ENCODE measurements at places on chromosomes 2 and 18. TPM values are rescaled to one million over a fixed set of nuclear protein-coding genes. Genes with fewer than 3 reads are reported as not detected.

The UGT1A9 gene
- polyA plus RNA-seq = not detected

The DHRS9 gene
- polyA plus RNA-seq = not detected

The GPAT2 gene
- polyA plus RNA-seq = not detected

The TEX44 gene
- polyA plus RNA-seq = not detected

The SERPINB4 gene
- polyA plus RNA-seq = not detected

The IL1A gene
- polyA plus RNA-seq = not detected

The NEU2 gene
- polyA plus RNA-seq = not detected

The TRIM43 gene
- not detected for polyA plus RNA-seq

The RNF181 gene
- 243 TPM for polyA plus RNA-seq

The GATA6 gene
- not detected for polyA plus RNA-seq

The INPP5D gene
- polyA plus RNA-seq = 0.34 TPM

The ALPG gene
- polyA plus RNA-seq = not detected

The TMEM247 gene
- not detected for polyA plus RNA-seq

The CYP1B1 gene
- polyA plus RNA-seq = 1.1 TPM

Measured in Purkinje cell (primary cell).